ENCODE measurements at places on chromosomes 16 and 17.

DNA sequence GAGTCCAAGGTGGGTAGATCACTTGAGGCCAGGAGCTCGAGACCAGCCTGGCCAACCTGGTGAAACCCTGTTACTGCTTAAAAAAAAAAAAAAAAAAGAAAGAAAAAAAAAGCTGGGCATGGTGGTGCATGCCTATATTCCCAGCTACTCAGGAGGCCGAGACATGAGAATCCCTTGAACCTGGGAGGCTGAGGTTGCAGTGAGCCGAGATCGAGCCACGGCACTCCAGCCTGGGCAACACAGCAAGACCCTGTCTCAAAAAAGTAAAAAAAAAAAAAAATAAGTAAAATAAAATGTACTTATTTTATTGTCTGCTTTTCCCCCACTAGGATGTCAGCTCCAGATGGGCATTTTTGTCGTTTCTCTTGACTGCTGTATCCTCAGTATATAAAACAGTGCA lies 107.7 kb downstream of the ABCC1 start:
- no peak for DNase-seq

GRCh38 chr17:65489413-65490155 lies 71.9 kb downstream of the AXIN2 start:
- no peak for DNase-seq

- DNase-seq, result no peak
Measured at GRCh38 chr16:79593074-79593531, 7.4 kb downstream of the MAF start.

DNA sequence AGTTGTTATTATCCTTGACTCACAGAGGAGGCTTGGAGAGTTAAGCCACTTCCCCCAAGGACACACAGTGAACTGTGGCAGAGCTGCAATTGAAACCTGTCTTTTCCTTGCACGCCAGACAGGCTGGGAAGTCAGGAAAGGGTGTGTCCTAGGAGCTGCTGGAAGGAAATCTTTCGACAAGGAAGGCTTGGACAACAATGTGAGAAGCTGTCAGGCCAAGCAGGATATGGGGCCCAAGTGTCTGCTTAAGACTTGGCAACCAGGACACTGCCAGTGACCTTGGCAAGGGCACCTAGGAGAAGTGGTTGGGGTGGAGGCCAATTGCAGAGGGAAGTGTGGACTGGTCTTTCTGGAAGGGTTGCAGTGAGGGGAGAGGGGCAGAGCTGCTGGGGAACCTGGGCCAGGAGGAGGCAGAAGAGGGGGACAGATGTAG lies 2.1 kb upstream of the CAMKK1 start:
- no peak for DNase-seq

DNA sequence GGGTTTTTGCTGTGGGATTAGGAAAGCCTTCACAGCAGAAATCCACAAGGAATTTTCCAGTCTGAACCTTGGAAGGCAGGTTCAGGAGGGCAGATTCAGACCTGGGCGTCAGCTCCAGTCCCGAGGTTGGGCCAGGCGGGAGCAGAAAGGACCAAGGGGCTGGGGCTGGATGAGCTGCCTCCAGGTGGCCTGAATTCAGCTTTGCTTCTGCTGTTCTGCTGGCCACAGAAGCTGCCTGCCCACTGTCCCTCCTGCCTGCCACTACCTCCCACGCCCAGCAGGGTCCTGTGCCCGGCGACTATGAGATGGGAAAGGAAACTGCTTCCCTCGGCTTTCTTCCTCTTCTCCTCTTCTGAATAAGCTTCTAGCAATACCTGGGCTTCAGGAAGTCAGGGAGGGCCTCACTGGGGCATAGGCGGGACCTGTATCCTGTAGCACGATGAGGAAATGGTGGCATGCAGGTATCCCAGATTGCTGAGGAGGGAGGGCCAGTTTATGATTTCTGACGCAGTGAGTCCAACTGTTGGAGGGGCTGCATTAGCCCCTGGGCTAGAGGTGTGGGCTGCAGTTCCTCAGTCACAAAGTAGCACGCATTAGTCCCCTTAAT lies 18.4 kb downstream of the TBX4 start:
- peak; percentile 5 for DNase-seq

DNA sequence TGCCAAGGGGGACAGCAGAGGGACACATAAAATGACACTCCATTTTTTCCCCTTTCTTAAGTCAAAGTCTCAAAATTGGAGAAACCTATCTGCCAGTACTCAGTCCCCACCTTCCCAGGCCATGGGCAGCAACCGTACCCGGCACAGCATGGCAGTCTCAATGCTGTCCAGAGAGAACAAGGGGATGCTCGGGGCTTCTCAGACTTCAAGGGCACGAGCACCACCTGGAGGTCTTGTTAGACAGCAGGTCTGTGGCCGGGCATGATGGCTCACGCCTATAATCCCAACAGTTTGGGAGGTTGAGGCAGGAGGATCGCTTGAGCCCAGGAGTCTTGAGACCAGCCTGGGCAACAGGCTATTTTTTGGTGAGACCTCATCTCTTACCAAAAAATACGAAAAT lies 3.2 kb downstream of the DNAH17 start:
- DNase-seq, result no peak

DNA sequence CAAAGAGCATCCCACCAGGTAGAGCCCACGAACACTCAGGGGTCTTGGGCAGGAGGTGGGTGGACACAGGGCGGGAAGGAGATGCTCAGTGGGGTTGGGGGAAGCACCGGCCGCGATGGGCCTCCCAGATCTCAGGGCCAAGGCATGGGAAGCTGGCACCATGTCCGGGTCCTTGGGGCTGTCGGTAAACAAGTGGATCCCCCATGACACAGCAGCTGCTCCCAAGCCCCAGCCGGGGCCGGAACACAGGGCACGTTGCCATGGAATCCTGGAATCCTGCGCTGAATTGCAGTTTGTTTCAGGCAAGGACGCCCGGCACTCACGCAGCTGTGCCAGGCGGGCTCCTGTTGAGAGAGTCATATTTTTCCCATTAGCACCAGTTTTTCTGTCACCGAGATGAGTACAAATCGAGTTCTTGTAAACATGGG lies 23.0 kb upstream of the CHMP6 start:
- no peak for DNase-seq

GRCh38 chr16:996681-997080 lies 15.1 kb downstream of the SOX8 start:
- peak; percentile 51 for DNase-seq

DNA sequence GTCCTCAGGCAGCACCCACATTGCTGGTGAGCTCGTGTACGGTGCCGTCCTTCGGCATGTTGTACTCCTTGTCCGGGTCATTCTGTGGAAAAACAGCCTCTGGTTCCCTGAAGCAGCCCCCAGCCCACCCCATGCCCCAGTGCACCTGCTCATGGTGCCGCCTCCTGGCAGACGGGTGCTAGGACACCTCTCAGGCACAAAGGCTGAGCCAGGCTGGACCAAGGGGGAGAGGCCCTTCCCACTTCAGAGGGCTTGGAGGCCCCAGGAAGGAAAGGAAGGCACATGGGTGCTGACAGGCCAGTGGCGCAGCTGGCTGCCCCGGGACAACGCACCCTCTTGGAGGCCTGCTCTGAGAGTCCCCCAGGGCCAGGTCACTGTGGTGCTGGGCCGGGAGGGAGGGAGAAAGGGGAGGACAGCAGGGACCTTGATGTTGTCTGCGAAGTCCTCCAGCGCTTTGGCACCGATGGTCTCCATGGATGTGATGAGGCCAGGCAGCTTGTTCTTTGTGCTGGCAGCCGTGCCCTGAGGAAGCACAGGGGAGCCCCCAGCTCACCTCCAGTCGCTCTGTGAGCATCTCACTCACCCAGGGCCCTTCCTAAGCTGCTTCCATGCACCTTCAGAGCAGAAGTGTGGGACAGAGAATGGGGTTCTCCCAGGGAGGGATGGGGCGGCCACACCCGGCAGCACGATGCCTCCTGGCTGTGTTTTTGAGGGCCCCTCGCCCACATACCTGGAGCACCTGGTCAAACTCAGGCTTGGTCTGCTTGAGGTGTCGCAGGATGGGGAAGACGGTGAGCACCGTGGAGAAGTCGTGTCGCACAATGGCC lies 9.3 kb downstream of the ZACN start:
- no peak for DNase-seq

- no peak for DNase-seq
Measured at GRCh38 chr16:75319513-75320411, 68.3 kb upstream of the BCAR1 start.

- DNase-seq, result no peak
Measured at GRCh38 chr17:49359990-49360795, 1.9 kb downstream of the ZNF652 start.

DNA sequence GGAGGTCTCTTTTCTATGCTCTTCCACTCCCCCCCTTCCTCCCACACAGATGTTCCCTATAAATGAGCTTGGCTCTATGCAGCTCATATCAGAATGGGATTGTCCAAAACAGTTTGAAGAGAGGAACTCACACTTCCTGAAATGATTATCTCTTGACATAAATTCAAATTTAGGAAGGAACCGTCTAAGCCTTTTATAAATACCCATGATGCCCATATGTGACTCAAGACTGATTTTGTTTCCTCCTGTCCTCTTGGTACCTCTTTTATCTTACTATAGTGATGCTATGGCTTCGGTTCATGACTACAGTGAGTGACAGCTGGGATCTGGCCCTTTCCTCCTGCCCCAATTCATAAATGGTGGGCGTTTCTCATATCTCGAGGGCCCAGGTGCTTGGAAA lies 16.6 kb upstream of the TERF2 start:
- no peak for DNase-seq

DNA sequence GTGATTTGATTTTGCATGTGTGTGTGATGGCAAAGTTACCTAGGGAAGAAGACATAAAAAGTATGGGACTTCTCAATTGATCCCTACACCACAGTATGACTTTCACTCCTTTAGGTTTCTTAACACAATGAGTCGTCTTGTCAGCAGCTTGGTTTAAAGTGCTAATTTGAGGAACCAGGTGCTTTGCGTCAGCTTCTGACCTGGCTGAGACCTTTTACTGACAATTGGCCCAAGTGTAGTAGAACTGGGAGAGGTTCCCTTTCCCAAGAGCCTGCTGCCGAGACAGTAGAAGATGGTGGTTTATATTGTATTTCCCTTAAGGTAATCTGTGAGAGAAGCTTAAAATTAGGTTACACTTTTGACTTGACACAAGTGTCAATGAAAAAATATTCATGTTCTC lies 54.9 kb downstream of the LDHD start:
- no peak for DNase-seq

GRCh38 chr16:11916524-11917285 lies 949 bp upstream of the GSPT1 start:
- no peak for DNase-seq

- peak; percentile 62 for DNase-seq
Measured at GRCh38 chr16:67842509-67843342, 606 bp downstream of the THAP11 start.

DNA sequence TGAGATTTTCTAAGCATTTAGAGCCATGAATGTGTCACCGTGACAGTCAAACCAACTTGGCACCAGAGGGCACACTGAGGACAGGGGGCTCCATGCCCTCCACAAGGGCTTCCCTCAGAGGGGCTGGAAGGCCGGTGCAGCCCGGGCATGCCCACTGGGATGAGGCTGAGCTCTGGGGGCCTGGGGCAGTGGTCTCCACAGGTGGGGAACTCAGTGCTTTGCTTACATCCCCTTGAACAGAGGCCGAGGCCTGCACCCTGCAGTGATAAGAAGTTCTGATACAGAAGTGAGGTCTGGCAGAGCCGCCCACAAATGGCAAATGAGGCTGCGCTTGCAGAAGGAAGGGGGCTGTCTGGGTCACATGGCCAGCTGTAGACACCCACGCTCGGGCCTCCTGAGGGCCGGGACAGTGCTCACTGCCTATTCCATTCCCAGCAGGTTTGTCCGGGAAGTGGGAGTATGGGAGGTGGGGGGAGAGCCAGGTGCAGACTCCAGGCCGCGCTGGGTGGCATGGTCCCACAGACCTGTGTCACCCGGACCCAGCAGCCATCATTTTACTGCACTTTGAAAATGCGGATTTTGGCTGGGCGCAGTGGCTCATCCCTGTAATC lies 116.8 kb upstream of the CREBBP start:
- DNase-seq, result no peak

GRCh38 chr17:65236321-65236720 lies 99.2 kb downstream of the RGS9 start:
- no peak for DNase-seq

DNA sequence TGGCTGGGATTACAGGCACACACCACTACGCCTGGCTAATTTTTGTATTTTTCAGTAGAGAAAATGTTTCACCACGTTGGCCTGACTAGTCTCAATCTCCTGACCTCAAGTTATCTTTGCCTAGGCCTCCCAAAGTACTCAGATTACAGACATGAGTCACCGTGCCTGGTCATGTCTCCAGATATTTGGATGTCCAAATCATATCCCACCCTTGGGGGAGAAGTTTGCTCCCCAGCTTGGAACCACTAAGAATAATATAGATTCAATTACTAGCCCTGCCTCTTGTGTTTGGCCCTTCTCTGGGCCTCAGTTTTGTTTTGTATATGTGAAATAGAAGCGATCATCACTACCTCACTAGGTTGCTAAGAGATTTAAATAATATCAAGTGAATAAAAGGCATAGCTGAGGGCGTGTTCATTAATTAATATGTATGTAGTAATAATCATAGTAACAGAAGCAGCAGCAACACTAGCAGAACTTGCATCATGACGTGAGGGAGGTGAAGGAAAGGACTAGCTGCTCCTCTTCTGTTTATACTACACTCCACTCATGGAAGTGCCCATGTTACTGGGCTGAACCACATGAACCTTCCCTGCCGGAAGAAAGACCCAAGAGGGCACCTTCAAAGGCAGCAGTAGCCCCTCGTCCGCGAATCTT lies 253.6 kb upstream of the XYLT1 start:
- DNase-seq, result no peak

- no peak for DNase-seq
Measured at GRCh38 chr17:66711881-66712321, 123.0 kb upstream of the CACNG5 start.

DNA sequence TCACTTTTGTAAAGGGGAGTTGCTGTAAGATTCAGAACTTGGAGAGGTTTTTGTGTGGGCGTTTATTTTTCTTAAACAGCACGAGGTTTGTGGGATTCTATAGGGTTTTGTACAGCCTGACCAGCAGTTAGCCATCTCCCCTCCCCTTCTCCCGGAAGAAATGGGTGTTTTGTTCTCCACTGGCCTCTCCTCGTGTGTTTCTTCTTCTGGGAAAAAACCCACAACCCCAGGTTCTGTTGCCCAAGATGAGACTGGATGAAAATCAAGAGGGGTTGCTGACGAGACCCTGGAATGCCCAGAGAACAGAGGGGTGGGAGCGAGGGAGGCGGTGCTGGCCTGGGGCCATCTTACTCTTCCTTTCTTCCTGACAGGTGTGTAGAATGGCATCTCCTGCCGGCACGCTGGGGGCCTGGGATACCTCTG lies 186.1 kb downstream of the MSI2 start:
- no peak for DNase-seq

DNA sequence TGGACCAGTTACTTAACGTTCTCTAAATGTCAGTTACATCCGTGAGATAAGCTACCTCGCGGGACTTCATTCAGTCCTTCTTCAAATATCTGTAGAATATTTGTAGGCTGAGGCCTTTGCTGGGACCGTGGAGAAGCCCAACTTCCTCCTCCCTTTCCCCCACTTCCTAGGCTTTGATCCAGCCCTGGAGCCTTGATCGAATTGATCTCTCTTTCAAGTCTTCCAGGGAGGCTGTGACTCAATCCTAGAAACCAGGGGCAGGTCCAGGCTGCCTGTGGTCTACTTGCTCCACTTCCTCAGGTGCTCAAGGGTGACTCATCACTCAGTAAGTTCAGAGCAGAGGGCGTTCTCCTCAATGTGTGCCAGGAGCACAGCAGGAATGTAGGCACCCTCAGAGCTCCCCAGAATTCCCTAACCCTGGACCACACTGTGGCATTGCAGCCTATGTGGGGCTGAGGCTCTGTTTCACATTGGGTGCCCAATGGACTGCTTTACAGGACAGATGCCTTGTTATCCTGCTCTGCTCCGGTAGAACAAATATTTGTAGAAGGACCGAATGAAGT lies 11.2 kb upstream of the CEP20 start:
- no peak for DNase-seq

GRCh38 chr17:47707056-47707804 lies 13.3 kb downstream of the TBKBP1 start:
- no peak for DNase-seq

All from CD4-positive, alpha-beta T cell treated with Interleukin-15 for 1 hour (primary cell).